Jurkat, Clone E6-1 (cell line): ENCODE measurements at places on chromosomes 11 and 22.
A peak's percentile ranks its signal among the peaks of the same experiment; 100 is the strongest.

GRCh38 chr11:74909385-74909784 is 39.5 kb downstream of the XRRA1 start:
- DNase-seq, result no peak

DNA sequence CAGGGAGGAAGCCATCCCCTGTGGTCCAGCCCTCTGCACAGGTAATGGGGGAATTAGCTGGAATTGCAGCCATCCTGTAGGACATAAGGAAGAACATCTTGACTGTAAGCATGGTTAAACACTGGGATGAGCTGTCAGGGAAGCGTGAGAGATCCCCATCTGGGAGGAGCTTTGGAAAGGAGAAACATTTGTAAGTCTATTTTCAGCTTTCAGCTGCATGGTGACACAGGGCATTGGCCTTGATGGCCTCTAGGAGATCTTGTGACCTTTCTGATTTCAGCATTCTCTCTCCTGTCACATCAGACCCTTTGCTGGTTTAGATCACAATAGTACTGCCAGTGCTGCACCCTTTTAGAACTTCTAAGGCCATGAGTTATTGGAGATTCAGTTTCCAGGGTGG is 47.1 kb downstream of the BCR start:
- no peak for DNase-seq

DNA sequence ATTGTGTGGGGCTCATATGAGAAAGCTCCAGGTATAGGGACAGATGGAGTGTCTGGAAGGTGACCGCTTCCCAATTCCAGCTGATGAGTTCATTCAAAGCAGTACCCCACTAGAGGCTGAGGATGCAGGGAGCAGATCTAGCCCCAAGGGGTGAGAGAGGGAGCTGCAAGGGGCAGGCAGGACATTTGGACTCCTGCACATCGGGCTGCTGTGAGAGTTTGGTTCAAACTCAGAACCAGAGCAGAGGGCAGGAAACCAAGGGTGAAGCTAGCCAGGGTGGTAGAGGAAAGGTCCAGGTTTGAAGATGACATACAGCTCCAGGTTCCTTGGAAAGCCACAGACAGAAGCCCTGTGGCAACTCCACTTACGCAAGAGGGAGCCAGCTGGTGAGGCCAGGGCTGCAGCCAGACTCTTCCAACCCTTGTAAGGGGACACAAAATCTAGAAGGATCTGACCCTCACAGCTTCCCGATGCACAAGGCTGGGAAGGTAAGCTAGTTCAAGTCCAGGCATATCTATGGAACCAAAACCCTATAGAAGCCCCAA is 1.9 kb downstream of the CSNK2A3 start:
- DNase-seq, result no peak

GRCh38 chr11:19368726-19369375 is 128.1 kb upstream of the E2F8 start:
- no peak for DNase-seq

DNA sequence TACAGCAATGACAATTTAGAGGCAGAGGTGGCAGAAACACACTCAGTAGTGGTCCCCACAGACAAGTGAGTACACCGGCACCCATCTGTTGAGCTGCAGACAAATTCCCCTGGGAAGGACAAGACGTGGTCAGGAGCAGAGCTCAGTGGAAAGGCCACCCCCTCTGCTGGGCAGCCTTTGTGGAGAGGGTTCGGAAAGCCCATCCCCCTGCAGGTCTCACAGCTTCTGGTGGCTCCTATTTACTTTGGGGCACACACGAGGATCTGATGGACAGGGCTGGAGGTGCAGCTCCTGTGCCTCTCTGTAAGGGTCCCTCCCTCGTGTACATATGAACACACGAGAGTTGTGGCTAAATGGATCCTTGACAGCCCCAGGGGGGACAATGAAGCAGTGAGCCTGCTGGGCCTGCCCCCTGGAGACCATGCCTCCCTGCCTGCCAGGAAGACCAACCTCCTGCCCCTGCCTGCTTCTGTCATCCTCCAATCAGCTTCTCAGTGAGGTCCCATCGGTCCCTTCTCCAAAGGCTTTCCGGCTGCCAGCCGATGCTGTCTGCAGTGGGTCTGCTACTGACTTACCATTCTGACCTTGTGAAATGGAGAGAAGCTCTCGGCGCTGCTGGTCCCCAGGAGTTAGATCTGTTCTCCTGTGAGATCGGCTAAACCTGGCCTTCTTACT is 161.5 kb downstream of the CACNA1I start:
- DNase-seq, result no peak

DNA sequence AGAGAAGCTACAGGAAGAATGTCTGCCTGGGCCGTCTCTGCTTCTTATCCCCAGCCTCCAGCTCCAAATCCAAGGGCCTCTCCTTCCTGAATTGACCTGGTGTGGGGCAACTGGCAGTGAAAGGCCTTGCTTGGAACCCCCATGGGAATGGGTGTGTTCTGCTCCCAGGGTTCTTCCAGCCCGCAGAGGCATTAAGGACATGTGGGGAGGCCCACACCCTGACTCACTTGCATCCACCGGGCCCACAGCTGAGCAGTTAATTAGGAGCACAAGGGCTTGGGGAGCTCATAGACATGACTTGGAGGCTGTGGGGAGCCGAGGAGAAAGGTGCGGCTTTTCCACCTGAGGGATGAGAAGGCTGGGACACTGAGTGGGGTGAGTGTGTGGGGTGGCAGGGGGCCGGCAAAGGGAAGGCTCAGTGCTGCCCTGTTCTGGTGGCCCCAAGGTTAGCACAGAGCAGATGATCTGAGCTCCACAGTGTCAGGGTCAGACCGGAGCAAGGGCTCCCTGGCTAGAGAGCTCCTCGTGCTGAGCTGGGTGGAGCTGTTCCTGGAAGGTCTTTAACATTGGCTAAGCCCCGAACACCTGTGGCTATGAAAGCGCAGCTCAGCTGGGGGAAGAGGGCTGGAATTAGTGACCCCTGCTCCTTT is 64.5 kb upstream of the NECTIN1 start:
- no peak for DNase-seq

DNA sequence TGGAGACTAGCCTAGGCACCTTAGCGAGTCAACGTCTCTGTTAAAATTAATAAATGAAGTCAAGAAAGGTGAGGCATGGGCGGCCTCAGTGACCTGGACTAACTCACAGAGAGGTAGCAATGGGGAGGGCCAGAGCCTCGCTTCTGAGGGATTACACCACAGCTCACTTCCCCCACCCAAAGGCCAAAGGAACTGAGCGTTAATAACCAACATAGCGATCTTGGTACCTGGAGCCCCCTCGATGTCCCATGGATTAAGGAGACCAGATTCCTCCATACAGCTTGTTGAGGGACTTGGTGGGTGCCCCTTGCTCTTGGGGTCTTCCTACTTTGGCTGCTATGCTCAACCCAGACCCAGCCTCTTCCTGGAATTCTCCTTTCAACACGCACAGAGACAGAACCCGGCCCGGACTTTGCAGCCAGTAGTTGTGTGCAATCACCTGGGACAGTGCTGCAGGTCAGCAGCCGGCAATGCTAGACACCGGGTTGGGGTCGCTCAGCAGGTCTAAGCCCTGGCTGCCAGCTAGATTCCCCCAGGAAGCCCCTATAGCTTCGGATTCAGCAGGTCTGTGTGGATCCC is 70.6 kb downstream of the BCR start:
- no peak for DNase-seq

GRCh38 chr22:50009765-50010675 is 2.5 kb downstream of the IL17REL start:
- DNase-seq, result no peak

DNA sequence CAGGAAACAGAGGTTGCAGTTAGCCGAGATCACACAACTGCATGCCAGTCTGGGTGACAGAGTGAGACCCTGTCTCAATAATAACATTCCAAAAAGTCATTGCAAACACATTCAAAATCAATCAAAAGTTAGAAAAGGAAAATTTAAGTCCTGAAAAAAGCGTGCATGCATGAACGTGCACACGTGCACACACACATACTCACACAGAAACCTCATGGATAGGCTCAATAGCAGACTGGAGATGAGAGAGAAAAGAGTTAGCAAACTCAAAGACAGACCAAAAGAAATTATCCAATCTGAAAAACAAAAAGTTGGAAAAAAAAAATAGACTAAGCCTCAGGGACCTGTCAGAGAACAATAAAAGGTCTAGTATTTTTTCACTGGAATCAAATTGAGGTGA is 1005.6 kb downstream of the TBC1D22A start:
- DNase-seq, result no peak

DNA sequence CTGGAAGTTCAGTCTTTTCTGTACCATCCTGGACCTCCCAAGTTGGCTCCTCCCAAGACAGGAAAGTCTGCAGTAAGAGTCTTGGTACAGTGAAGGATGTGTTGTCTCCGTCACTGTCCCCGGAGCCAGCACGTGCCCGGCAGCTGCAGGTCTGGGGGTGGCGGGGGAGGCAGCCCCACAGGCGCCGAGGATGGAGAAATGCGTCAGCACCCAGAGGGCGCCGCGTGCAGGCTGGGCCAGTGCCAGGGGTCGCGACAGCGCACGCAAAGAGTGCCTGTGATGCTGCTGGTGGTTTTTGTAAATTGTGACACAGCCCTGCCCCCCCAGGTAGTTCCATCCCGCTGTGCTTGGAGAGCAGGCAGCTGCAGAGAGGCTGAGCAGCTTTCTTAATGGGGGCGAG is 1200.5 kb downstream of the BRD1 start:
- peak; percentile 22 for DNase-seq

DNA sequence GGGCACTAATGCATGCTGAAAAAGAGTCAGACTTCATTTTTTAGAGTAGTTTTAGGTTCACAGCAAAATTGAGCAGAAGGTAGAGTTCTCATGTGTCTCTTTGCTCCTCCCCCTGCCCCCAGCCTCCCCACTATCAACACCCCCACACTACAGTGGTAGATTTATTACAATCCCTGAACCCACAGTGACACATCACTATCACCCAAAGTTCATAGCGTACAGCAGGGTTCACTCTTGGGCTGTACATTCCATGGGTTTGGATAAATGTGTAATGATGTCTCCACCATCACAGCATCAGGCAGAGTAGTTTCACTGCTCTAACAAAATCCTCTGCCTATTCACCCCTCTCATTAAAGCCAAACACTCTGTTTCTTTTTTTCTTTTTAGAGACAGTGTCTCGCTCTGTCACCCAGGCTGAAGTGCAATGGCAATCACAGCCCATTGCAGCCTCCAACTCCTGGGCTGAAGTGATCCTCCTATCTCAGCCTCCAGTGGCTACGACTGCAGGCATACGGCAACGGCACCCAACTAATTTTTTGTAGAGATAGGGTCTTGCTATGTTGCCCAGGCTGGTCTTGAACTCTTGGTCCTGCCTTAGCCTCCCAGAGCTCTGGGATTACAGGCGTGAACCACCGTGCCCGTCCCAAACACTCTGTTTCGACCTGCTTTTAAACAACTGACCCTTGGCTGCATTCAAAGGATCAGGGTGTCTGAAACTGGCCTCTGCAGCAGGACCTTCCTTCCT is 4.1 kb downstream of the BEST1 start:
- DNase-seq, result no peak

DNA sequence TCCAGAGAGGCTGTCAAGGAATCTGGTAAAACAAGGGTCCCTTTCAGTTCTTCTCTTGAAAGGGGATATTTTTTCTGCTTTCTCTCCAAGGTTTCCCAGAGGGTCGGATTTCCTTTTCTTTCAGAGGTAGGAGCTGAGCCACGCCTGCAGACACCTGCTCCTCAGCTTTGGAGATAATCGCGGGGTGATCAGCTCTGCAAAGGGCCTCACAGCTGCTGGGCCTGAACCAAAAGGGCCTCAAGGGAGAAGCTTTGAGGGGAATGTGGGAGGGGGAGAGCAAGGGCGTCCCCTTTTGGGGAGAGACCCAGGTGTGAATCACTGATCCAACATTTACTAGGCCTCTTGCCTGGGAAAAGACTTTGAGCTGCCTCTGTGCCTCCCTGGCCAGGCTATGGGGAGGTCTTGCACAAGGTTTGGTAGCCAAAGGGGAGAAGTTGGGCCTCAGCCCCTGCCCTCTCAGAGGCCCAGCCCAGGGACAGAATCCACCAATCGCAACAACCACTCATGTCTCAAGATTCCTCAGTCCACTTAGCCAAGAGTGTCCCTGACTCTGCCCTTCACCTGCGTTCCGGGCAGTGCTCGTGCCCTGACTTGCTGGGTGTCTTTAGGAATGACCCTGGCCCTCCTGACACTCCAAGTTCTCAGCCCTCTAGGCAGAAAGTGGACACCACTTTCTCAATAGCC is 14.0 kb upstream of the TP53I11 start:
- no peak for DNase-seq

DNA sequence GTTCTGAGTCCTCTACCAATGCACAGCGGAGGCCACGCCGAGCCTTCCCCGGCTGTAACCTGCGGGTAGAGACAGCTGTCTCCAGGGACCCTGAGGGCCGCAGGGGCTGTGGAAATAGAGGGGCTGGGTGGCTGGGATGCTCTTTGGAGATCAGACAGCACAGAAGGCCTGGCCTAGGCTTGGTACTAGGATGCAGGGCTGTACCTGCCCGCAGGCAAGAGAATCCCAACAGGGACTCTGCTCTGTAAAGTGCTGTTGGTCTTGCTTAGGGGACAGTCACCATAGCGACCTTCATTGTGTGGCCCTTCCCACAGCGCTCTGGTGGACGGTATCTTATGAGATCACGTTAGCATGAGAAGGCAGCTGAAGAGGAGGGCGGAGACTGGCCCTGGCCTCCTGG is 11.3 kb upstream of the KCNJ5 start:
- no peak for DNase-seq

- DNase-seq, result no peak
Measured at GRCh38 chr11:108703916-108704315, 39.0 kb downstream of the DDX10 start.

- no peak for DNase-seq
Measured at GRCh38 chr11:95647871-95648270, 141.7 kb downstream of the FAM76B start.

DNA sequence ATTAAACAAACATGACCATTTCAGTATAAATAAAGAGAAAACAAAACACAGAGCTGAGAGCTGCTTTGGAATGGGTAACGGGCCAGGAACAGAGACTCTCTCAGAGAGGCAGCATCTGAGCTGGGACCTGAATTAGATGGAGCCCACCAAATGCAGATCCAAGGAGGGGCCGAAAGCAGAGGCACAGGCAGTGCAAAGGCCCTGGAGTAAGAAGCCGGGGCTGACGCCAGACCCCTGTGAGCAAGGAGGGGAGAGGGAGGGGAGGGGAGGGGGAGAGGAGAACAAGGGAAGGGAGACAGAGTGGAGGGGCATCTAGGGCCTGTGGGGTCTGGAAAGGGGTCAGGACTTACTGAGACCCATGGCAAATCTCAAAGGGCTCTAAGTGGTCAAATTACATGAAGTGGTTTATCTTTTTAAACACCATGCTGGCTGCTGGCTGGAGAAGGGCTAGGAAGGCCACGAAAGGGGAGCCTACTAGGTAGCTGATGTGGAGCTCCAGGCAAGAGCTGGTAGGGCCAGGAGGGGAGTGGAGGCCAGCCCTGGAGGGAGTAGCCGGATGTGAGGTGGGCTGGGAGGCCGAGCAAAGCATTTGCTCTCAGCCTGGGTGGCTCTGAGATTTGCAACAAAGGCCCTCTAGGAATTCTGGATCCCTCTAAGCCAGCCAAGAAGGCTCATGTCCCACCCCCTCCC is 3.2 kb downstream of the OSBPL5 start:
- no peak for DNase-seq

DNA sequence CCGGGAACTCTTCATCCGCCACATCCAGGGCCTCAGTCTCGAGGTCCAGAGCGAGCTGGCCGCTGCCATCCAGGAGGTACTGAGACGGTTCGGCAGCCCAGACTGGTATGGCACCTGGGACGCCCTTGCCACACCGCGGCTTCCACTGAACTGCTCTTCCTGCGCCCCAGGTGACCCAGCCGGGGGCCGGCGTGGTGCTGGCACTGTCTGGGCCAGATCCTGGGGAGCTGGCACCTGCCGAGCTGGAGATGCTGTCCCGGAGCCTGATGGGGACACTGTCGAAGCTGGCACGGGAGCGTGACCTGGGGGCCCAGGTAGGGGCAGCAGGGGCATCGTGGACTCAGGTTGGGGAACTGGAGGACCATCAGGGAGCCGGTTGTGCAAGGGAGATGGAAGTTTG is 1.4 kb downstream of the CCDC88B start:
- DNase-seq, result no peak

- no peak for DNase-seq
Measured at GRCh38 chr11:1654388-1655167, 25.0 kb downstream of the KRTAP5-5 start.
